ENCODE measurements at places on chromosomes 5 and 9. TPM values are rescaled to one million over a fixed set of nuclear protein-coding genes. Genes with fewer than 3 reads are reported as not detected.

NR2F1 gene
- polyA plus RNA-seq = 40.0 TPM

MLANA gene
- polyA plus RNA-seq = not detected

SLC45A2 gene
- 0.02 TPM for polyA plus RNA-seq

SPINK4 gene
- polyA plus RNA-seq = not detected

GOLGA2 gene
- 103 TPM for polyA plus RNA-seq

STPG3 gene
- polyA plus RNA-seq = not detected

KIF4B gene
- 0.02 TPM for polyA plus RNA-seq

ARID3C gene
- 0.11 TPM for polyA plus RNA-seq

PCBD2 gene
- 5.1 TPM for polyA plus RNA-seq

ATOSB gene
- polyA plus RNA-seq = 42.6 TPM

FREM1 gene
- polyA plus RNA-seq = 0.60 TPM

PCDHGA4 gene
- polyA plus RNA-seq = 2.2 TPM

GABRA1 gene
- polyA plus RNA-seq = not detected

DMRT2 gene
- polyA plus RNA-seq = not detected

PRRX2 gene
- polyA plus RNA-seq = 0.83 TPM

CFAP90 gene
- 0.06 TPM for polyA plus RNA-seq

ZNF608 gene
- polyA plus RNA-seq = 5.2 TPM

PDE8B gene
- polyA plus RNA-seq = not detected

SPATA31C1 gene
- not detected for polyA plus RNA-seq

C9orf72 gene
- 6.1 TPM for polyA plus RNA-seq

C5orf52 gene
- polyA plus RNA-seq = not detected

CATSPER3 gene
- 0.37 TPM for polyA plus RNA-seq

DMRTA1 gene
- 0.03 TPM for polyA plus RNA-seq

TMEM215 gene
- polyA plus RNA-seq = not detected

GLRA1 gene
- polyA plus RNA-seq = not detected

SOHLH1 gene
- not detected for polyA plus RNA-seq

ROPN1L gene
- polyA plus RNA-seq = 0.31 TPM

NUTM2G gene
- polyA plus RNA-seq = not detected

BTNL3 gene
- not detected for polyA plus RNA-seq

SUSD3 gene
- 0.49 TPM for polyA plus RNA-seq

CCNJL gene
- polyA plus RNA-seq = 6.6 TPM

CACFD1 gene
- 16.8 TPM for polyA plus RNA-seq

LECT2 gene
- polyA plus RNA-seq = 0.60 TPM

IGFBPL1 gene
- polyA plus RNA-seq = 1.5 TPM

MEIKIN gene
- not detected for polyA plus RNA-seq

KCNN2 gene
- polyA plus RNA-seq = not detected

TRIM36 gene
- 0.42 TPM for polyA plus RNA-seq

IFNE gene
- 0.08 TPM for polyA plus RNA-seq

FOXD1 gene
- polyA plus RNA-seq = 73.9 TPM

RGS3 gene
- polyA plus RNA-seq = 50.6 TPM

FOXD4L5 gene
- polyA plus RNA-seq = 0.05 TPM

ITGA2 gene
- polyA plus RNA-seq = 52.1 TPM

RAB24 gene
- 117 TPM for polyA plus RNA-seq

AFAP1L1 gene
- 0.89 TPM for polyA plus RNA-seq

CBY3 gene
- not detected for polyA plus RNA-seq

CMYA5 gene
- 0.21 TPM for polyA plus RNA-seq

SLC6A19 gene
- not detected for polyA plus RNA-seq

PCDHB7 gene
- 1.7 TPM for polyA plus RNA-seq

SLC6A18 gene
- not detected for polyA plus RNA-seq
